Hippocampal formation (tissue), 2 donors: ENCODE measurements at places on chromosomes 11 and 22.

DNA sequence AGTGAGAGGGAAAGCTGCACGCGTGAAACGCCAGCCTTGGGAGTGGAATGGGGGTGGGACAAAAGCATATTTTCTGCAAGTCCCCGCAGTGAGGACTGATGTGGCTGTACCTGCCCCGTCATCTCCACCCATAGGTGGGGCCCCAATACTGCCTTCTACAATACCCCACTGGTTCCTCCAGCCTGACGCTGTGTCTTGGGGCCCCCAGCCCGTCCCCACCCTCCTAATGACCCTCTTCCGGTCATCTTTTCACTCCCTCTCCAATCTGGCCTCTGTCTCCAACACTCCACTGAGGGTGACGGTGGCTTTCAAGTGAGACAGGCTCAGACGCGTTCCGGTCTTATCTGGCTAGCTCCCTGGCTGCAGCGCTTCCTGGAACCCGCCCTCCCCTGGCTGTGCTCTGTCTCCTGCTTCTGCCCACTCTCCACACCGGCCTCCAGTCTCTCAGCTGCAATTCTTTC lies 104.2 kb downstream of the MICAL3 start:
- DNase-seq = no peak

DNA sequence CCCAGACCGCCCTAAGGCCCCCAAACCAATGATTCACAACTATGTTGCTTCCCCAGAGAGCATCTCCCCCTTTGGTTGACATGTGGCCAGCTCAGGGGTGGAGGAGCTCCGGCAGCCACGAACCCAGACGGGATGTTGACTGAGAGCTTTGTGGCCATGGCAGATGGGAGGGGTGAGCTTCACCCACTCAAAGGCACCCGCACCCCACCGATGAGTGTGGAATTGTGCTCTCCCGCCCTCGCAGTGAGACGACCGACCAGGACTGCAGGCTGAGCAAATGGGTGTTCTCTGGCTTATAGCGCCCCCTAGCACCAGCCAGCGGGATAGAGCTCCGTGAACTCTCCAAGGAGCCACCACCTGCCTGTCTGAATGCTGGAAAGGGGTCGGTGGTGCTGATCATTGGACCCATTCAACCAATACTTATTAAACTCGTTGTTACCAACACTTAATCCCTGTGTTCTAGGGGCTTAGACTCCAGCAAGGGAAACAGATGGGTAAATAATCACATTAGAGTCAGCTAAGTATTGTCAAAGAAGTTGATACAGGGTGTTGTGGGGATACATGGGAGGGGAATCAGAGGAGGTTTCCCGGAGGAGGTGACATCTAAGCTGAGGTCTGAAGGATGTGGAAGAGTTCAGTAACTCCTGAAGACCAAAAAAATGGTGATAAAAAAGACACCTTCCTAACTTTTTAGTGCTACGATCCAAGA lies 4.5 kb upstream of the TIMP3 start:
- DNase-seq = peak; percentile 71

- DNase-seq = no peak
Observed at GRCh38 chr22:22786301-22787115, 101.1 kb upstream of the IGLL5 start.

GRCh38 chr22:41522813-41523212 lies 21.5 kb downstream of the POLR3H start:
- no peak for DNase-seq

- DNase-seq = no peak
Observed at GRCh38 chr11:14924318-14924717, 32.3 kb upstream of the CYP2R1 start.

DNA sequence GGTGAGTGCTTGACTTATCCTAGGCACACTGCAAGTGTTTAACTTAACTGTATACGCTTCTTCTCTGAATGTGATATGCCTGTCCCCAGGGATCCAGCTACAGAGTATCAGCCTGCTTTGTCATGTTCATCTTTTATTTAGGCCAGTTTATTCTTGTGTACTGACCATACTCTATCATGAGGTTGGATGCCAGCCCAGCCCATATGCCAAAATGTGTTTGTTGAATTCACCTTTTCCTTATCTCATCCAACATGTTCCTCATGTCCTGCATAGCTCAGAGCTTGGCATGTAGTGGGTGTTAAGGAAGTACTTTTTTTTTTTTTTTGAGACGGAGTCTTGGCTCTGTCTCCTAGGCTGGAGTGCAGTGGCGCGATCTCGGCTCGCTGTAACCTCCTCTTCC lies 116.2 kb downstream of the NCAM1 start:
- no peak for DNase-seq

- DNase-seq = no peak
Observed at GRCh38 chr22:44441401-44442185, 56.4 kb downstream of the RTL6 start.

GRCh38 chr11:4072668-4073285 lies 21.8 kb upstream of the RRM1 start:
- peak; percentile 94 for DNase-seq

- DNase-seq = peak; percentile 69
Observed at GRCh38 chr11:125164422-125165110, at the start of gene PKNOX2. TSS of gene PKNOX2 (plus strand) at chr11:125164751. CDS start at chr11:125351306, 186,555 bp downstream.

DNA sequence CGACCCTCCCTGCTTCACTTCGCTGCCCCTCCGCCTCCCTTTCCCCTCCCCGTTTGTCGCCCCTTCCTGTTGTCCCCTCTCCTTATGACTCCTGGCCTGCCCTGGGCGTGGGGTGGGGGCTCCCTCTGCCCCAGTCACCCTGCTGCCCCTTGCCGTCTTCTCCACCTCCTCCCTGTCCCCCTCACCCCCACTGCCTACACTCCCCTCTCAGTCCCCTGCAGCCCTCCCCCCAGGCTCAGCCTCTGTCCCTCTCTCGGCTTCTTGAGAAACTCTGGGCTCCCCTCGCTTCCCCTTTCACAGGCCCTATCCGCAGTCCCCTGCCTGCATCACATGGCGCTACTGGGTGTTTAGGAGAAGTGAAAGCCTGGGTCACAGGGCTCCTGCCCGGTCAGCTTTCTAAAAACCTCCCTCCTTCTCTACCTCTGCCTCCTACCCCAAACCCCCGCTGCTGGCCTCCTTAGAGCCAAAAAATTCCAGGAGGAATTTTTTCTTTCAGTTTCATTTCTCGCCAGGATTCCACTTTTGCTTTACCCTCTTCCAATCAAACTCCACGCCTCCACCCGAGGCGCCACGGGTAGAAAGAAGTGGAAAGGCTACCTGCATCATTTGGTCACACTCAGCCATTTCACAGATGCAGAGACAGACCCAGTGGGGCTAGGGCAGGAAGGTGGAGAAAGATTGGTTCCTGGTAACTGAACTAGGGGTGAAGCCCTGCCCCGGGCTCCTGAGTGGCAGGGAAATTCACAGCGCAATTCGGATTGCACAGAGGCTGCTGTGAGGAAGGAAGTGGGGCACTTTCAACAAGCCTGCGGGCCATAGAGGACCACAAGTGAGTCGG lies at the start of gene SLC15A3:
Gene SLC15A3 (minus strand): TSS at position 273 of the 838 bp plus-strand sequence. CDS start 625 bp downstream, outside the sequence.
- DNase-seq = no peak

DNA sequence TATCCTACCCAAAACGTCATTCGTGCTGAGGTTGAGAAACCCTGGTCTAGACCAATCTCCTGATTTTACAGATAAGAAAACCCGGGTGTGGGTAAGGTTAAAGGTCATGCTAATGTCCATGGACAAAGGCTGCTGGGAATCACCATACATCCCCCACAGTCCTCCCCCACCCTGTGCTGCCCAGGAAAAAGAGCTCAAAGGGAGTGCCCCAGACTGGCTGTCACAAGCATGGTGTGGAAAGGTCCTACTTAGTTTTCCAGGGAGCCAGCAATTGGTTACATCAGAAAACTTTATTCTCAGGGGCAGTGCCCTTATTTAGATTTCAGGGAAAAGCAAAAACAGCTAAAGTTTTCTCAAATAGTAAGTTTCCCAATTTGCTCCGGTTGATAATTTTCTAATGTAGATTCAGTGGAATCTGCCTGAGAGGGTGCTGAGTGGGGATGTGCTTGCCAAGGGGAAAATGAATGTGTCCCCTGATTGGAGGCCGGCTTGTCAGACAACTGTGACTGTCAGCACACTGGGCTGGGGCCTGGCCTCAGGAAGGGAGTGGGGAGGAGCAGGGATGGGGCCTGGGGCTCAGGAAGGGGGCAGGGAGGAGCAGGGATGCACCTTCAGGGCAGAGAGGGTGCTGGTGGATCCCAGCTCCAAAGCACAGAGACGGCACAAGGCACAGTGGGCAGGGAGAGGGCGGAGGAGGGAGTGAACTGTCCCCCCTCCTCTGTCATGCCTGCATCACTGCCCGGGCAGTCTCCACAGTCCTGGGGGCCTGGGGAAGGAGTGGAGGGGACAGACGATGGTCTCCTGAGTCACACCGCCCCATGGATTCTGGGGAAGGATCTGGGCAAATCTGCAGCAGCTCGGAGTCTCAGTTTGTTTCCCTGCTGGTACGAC lies 263.6 kb downstream of the KIRREL3 start:
- peak; percentile 23 for DNase-seq

- no peak for DNase-seq
Observed at GRCh38 chr22:49629586-49630447, 197.9 kb downstream of the BRD1 start.

DNA sequence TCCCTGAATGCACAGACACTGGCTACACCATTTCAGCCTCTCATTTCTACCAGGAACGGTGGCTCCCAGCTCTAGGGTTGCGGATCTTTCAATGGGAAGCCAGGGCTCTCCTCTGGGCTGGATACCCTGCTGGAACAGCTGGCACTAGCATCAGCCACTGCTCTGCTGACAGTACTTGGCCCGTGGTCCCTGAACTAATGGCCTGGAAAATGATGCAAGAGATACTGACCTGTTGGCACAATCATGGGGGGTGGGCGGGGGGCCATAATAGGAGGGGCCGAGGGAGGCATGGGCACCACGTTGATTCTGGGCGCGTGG lies 10.7 kb upstream of the TBC1D10A start:
- no peak for DNase-seq

DNA sequence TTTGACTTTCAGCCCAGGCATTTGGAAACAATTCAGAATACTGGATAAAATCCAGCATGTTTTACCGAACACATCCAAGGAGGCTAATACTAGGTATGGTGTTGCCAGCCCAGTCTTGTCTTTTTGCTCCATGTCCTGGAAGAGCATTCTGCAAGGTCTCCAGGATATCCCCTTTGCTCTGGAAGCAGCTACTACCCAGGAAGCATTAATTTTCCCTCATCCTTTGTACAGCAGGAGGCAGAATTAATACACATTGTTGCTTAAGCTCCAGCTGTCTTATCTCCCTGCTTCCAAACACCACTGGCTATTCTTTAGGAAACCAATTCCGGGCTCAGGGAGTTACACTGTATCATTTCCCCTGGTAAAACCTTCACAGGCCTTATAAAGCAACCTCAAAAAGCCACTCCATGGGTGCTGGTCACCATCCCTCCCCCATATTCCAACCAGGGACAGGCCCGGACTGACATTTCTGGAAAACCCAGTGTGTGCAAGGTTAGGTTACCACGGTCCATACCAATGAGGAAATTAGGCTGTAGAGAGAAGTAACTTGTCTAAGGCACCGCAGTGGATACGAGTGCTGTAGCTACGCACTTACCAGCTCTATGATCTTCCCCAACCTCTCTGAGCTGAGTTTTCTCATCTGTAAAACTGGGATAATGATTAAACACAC lies 1.5 kb upstream of the UBASH3B start:
- no peak for DNase-seq

- peak; percentile 68 for DNase-seq
Observed at GRCh38 chr22:37051391-37052385, at the start of gene KCTD17. TSS of gene KCTD17 (plus strand) at chr22:37051742. CDS start at chr22:37051761, 19 bp downstream.

DNA sequence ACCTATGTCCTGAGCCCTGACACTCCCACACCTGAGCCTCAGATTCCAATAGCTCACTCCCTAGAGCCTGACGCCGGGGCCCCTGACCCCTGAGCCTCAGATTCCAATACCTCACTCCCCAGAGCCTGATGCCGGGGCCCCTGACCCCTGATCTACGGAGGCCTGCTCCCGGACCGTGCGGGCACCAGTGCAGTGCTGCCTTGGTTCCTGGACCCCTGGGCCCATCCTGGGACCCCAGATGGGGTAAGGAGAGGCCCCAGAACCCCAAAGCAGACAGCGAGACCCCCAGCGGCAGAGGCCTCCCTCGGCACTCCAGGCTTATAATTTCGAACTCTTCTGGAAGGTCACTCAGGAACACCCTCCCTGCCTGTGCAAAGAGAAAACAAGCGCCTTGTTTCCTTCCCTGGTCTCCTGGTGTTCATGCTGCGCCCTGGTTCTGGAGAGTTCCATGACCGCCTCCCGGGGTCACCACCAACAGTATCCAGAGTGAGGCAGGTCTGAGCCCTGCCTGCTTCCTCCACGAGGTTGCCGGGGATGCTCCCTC lies 7.5 kb downstream of the SUSD2 start:
- DNase-seq = no peak

DNA sequence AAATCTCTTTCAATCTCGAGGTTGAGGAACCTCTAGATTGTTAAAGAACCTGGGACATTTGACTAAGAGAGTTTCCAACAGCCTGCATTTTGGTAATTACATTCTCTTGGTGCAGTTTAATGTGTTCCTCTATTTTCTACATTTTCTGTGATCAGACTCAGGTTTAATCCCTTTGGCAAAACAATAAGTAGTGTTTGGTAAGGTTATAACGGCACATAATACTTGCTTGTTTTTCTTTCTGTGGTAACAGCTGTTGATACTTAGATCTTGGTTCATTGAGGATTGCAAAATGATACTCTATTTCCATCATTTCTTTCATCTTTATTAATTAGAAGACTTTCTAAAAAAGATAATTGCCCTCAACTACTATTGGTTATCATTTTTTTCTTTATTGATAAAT lies 271.3 kb downstream of the SBF2 start:
- no peak for DNase-seq

DNA sequence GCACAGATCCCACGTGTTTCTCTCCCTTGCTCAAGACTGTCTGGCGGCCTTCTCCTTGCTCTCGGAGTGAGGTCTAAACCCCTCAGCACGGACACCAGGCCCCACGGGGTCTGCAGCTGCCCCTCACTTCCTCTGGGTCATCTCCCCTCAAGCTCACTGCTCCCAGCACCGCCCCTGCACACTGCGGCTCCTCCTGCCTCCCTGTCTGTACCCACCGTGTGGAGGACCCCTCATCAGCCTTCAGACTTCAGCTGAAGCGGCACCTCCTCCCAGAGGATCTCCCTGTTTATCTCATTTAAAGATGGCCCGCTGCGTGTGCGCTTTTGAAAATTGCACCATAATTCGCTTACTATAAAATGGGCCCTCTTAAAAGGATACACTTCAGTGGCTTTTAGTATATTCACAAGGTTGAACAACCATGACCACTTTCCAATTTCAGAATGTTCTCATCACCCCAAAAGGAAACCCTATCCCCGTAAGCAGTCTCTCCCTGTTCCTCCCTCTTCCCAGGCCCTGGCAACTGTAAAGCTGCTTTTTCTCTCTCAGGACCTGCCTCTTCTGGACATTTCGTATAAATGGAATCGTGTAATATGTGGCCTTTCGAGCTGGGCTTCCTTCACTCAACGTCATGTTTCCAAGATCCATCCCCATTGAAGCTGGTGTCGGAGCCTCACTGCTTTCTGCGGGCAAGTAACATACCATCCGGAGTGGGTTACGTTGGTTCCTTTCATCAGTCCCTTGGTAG lies 14.4 kb upstream of the TPCN2 start:
- DNase-seq = no peak

- no peak for DNase-seq
Observed at GRCh38 chr22:50192436-50193204, 6.9 kb downstream of the TRABD start.
